Skeletal muscle cell (primary cell): ENCODE measurements at places on chromosomes 12 and 14.

GRCh38 chr12:4962539-4963486 is 53.1 kb downstream of the KCNA1 start:
- no peak for DNase-seq

- no peak for DNase-seq
Observed at GRCh38 chr12:66733839-66734238, 55.0 kb upstream of the GRIP1 start.

DNA sequence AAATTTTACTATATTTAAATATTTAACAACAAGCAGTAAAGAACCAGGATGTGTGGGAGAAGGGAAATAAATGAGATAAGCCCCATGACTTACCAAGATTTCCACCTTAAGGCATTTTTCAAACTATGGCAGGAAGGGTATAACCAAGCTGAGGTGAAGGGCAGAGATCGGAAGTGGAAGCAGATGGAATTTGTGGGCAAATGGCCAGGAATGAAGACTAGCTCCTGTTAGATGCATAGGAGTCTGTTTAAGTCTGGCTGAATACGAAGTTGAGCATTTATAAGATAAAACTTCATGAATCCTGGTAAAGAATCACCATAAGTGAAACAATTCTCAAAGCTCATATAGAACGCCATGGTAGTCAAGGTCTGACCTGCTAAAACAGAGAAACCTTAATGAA is 163.5 kb downstream of the DIO2 start:
- no peak for DNase-seq

DNA sequence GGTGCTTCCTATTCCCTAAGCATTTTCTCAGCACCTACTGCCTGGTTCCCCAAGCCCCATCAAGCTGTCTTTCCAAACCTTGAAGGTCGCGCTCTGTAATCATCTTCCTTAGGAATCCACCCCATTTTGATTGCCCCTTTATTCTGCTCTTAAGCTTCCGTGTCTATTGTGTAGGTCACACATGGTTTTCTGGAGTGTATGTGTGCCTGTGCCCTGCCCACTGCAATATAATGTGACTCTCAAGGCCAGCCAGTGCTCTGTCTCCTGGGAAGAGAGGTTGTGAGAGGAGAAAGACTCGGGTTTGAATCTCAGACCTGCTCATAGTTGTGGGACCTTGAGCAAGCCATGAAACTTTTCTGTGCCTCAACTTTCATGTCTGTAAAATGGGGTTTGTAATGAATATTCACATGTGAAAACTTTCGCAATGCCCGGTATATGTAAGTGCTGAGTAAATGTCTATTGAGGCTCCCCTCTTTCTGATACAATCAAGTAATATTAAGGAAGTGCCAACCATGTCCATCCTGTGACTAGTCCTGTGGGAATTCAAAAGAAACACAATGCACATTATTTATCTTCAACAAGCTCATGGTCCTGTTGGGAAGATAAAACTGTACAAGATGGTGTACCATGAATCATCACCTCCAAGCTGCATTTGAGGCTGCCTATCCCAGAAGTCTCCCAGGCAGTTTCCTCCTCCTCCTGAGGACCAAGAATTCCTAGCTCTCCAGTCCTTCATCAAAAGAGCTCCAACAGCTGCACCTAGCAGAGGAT is 774 bp upstream of the KRT75 start:
- no peak for DNase-seq

- DNase-seq: peak; percentile 36
Observed at GRCh38 chr12:54560374-54560858, 11.0 kb downstream of the PDE1B start.
